Small intestine (tissue), 16 donors: ENCODE measurements at places on chromosomes 16 and 17. TPM values are rescaled to one million over a fixed set of nuclear protein-coding genes. Genes with fewer than 3 reads are reported as not detected.

Gene TNP2
- polyA plus RNA-seq, result not detected

Gene CDT1
- polyA plus RNA-seq, result 1.1 TPM

Gene ITGB4
- polyA plus RNA-seq, result 100 TPM

Gene MT4
- not detected for polyA plus RNA-seq

Gene TBC1D3L
- polyA plus RNA-seq, result 39.4 TPM

Gene GSG1L
- polyA plus RNA-seq, result 0.22 TPM

Gene WNT9B
- polyA plus RNA-seq, result 0.54 TPM

Gene MARCHF10
- 0.13 TPM for polyA plus RNA-seq

Gene TMC8
- 1.3 TPM for polyA plus RNA-seq

Gene THAP11
- polyA plus RNA-seq, result 15.0 TPM

Gene TMED6
- polyA plus RNA-seq, result 5.7 TPM

Gene NOTUM
- polyA plus RNA-seq, result 1.0 TPM

Gene SLC52A1
- 1.9 TPM for polyA plus RNA-seq

Gene CIAO3
- 32.5 TPM for polyA plus RNA-seq

Gene ZG16
- polyA plus RNA-seq, result 75.4 TPM

Gene SLC4A1
- not detected for polyA plus RNA-seq

Gene ARL16
- 76.9 TPM for polyA plus RNA-seq

Gene EVPLL
- polyA plus RNA-seq, result not detected

Gene KRT9
- not detected for polyA plus RNA-seq

Gene DNAAF1
- polyA plus RNA-seq, result not detected

Gene HEXIM1
- 38.3 TPM for polyA plus RNA-seq
